ENCODE measurements at places on chromosomes 2 and 18.

DNA sequence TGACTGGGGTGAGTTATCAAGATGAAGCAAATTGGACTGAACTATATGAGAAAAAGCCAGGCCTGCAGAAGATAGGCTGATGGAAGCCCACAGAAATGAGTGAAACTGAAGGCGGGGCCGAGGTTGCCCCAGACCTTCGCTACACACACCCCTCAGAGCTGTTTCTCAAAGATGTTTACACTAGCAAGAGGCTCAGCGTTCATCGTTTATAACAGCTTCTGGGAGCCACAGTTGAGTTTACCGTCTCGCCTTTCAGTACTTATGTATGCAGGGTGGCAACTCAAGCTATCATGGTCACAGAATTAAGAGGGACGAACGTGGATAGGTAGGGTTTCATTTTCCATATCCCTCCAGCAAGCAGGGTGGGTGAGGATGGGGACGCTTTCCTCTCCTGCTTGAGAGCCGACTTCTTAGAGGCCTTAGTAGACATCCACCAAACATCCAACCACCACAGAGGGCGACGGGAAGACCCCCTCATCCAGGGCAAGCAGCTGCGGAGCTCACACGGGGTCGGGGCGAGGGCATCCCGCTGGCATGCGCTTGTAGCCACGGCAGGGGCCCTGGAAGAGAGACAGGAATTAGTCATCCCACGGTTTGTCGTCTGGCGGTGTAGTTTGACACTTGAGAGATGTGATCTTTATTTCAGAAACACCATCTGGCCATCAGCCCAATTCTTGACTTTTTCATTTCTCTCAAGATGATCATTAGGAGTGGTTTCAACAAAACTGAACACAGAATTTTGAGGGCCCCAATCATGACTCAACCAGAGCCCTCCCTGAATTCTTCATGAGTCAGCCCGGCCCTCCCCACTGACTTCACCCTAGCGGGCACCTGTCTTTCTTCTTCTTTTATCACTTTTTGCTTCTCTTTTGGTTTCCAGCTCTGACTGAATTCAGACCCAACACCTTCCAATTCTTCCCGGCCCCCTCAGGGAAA lies 109.1 kb upstream of the CTDP1 start:
- DNase-seq: no peak

- DNase-seq: no peak
Observed at GRCh38 chr2:10832203-10832936, 19.8 kb upstream of the PDIA6 start.

- DNase-seq: no peak
Observed at GRCh38 chr18:49878567-49879270, 65.4 kb upstream of the ACAA2 start.

DNA sequence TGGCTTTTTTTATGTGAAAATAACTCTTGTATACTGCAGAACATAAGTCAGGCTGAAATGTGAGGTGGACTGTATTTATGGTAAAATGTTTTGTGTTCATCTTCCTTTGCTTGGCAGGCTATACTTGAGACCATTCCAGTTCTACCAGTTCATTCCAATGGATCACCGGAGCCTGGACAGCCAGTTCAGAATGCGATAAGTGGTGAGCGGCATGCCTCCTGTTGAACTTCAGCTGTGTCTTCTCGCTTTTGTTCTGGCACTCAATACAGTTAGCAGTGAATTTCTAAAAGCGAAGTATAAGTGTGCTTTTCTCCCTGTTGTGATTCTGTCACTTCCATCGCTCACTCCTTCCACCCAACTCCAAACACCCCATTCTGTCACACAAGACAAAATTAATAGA lies 138.5 kb downstream of the ARHGAP28 start:
- no peak for DNase-seq

DNA sequence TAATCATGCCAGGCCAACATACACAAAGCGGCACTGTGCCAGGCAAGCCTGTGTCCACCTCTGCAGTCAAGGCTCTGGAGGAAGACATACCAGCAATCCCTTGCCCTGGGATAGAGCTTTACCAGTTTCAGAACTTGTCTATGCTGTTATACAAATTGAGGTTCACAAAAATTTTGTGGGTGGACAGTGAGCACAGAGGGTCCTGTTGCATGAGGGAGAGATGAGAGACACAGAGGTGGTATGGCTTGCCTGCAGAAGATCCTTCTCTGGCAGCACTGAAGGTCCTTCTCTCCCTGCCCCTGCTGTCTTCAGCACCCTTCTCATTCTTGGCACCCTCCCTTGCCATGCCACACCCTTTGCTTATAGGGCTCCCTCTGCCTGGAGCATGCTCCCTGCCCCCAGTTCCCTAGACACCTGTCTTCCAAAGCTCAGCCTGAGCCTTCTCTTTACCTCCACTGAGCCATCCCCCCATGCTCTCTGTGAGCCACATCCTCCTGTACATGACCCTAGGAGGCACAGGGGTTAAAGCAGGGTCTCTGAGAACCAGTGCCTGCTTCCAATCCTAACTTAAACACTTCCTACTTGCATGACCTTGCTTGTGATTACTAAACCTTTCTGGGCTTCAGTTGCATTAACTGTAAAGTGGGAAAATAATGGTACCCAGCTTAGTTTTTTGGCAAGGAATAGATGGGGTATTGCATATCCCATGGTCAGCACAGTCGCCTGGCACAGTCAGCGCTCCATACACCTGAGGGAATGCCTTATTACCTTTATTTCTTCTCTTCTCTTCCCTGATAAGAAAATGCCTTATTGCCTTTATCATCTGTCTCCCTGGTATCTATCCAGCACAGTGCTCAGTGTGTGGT lies 857 bp downstream of the FABP1 start:
- DNase-seq: no peak

GRCh38 chr2:178246696-178247095 lies 52.4 kb downstream of the OSBPL6 start:
- no peak for DNase-seq

DNA sequence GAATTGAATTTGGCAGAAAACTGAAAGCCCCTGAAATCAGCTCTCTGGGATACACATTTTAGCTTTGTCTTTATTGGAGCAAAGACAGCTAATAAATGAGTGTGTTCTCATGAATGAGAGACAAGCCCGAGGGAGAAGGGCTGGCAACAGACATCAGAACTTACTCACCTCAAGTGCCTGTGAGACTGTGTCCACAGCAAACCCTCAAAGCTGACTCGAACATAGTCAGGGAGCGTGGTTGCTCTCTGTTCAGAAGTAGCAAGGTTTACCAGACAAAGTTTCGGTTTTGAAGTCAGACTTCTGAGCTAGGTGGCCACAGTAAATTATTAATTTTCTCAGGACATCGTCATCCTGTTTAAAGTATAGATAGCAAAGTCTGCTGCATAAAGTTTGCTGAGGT lies 207.9 kb downstream of the CMPK2 start:
- DNase-seq: no peak

GRCh38 chr2:26701596-26701995 lies 9.1 kb downstream of the KCNK3 start:
- no peak for DNase-seq

All from thoracic aorta (tissue), 2 donors.